ENCODE measurements at places on chromosomes 11 and 22. TPM values are rescaled to one million over a fixed set of nuclear protein-coding genes. Genes with fewer than 3 reads are reported as not detected.

- H3K36me3 ChIP-seq: peaks cover 99% of the 10 kb centered on the region
- no peak overlapping the region for H3K27ac ChIP-seq
- DNase-seq: no peak
- H3K4me1 ChIP-seq: peaks cover 44% of the 10 kb centered on the region
- no peak overlapping the region for H3K4me3 ChIP-seq
Observed at GRCh38 chr22:35411102-35411501, 11.2 kb downstream of the MCM5 start.

DNA sequence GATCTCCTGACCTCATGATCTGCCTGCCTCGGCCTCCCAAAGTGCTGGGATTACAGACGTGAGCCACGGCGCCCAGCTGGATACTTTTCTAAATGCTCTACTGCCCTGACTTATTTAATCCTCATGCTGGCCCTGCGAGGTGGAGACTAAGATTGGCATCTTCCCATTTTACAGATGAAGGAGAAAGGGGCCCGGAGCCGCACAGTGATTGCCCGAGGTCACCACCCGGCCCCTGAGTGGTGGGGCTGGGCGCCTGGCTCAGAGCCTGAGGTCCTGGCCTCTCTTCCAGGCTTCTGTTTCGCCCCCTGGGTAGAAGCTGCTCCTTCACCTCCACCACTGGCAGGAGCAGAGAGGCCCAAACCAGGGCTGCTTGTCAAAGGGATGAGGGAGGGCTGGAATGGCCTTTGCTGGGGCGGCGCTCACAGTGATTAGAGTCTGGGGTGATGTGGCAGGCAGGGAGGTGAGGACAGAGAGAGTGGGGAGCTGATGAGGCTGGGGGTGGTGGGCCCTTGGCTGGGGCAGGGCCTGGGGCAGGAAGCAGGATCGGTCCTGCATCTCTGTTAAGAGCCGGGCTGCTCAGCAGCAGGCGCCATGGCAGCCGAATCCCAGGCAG, 15.4 kb upstream of the MPPED1 start:
- no peaks in the 10 kb centered on the region for H3K27me3 ChIP-seq
- no peaks in the 10 kb centered on the region for H3K36me3 ChIP-seq
- H3K27ac ChIP-seq: no peak overlapping the region
- DNase-seq: no peak

DNA sequence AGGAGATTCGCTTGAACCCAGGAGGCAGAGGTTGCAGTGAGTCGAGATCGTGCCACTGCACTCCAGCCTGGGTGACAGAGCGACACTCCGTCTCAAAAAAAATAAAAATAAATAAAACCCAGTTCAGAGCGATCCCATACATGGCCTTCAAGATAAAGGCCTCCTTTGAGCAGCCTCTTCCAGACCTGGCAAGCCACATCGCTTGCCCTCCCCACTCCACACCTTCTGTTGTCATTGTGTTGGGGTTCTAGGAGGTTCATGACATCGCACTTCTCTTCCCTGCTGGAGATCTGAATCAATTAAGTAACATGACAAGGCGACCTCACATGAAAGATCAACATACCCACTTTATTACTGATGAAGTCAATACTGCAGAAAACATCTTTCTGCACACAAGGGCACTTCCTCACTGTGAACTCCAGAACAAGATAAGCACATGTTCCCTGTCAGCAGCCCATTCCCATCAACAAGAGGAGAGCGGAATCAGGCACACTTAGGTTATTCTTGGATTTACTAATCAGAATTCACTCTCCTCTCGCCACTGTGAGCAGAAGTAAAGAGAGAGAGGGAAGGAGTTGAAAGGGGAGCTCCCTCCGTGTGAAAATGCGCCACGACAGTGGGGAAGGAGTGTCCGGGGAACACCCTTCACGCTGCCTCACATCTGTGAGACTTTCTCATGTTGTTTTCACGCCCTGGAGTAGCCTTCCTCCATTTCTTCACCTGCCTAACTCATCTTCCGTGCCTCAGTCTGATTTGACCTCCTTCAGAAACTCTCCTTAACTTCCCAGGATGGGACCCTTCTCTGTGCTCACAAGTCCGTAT, 38.3 kb downstream of the SC5D start:
- no peaks in the 10 kb centered on the region for H3K36me3 ChIP-seq
- H3K27me3 ChIP-seq: no peaks in the 10 kb centered on the region
- H3K4me3 ChIP-seq: no peak overlapping the region
- peaks cover 4% of the 10 kb centered on the region for H3K4me1 ChIP-seq
- no peak for DNase-seq

DNA sequence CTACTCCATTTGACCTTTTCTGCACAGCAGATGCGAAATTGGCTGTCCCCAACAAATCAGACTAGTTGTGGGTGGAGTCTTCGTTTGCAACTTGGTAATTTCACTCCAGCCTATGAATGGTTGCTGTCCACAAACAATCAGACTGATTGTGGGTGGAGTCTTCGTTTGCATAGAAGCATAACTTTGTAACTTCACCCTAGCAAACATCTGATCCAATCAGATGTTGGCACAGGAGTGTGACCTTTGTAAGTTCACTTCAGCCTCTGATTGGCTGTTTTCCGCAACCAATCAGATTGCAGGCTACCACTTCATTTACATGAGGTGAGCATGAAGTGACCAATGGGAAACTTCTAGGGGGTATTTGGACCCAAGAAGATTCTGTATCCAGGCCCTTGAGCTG, 16.3 kb upstream of the CABP2 start:
- no peak overlapping the region for H3K27ac ChIP-seq
- no peak overlapping the region for H3K4me3 ChIP-seq
- no peaks in the 10 kb centered on the region for H3K4me1 ChIP-seq
- H3K36me3 ChIP-seq: no peaks in the 10 kb centered on the region
- DNase-seq: no peak
- no peaks in the 10 kb centered on the region for H3K27me3 ChIP-seq

DNA sequence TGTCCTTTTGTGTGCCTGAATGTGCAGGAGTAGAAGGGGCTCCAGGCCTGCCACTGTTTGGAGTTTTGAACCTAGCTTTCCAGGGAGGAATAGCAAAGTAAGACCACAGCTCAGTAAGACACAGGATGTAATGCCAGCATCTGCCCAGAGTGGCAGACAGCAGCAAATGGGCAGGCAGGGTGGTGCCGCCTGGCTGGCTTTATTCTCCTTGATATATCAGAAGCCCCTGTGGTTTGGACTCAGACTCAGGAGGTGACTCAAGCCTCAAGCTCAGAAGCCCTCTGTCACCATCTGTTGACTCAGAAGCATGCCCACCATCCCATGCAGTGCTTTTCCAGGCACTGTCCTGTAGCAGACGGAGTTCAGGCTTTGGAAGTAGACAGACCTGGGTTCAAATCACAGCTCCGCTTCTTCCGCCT, 72.7 kb upstream of the TTC12 start:
- no peak overlapping the region for H3K27ac ChIP-seq
- H3K4me1 ChIP-seq: no peaks in the 10 kb centered on the region
- no peaks in the 10 kb centered on the region for H3K27me3 ChIP-seq

DNA sequence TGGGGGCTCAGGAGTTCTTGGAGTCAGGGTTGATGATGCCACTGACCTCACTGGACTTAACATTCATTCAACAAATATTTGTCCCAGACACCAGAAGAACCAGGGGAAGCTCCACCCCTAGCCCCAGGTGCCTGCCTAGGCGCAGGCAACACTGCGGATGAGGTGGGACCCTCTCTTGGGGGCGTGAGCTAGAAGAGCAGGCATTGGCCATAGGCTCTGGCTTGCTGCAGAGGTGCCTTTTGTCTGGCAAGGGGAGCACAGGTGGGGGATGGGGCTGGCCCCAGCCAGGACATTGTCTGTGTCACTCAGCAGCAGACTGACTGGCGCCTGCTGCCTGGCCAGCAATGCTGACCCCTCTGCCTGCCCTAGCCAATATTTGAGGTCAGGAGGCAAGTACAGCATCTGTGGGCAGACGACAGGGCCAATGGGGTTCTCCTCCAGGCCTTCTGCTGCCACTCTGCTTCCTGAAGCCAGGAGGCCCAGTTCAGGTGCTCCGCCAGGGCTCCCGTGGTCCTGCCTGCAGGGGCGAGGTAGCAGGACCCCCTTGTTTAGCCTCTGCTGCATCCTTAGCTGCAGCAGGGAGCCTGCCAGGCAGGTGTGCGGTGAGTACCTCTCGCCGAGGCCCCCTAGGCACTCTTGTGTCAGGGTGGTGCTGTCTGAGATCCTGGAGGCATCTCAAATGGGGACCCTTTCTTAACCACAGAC, 4.0 kb downstream of the LINC01488 start:
- DNase-seq: no peak
- H3K4me3 ChIP-seq: no peak overlapping the region
- H3K36me3 ChIP-seq: no peaks in the 10 kb centered on the region
- no peaks in the 10 kb centered on the region for H3K27me3 ChIP-seq
- H3K27ac ChIP-seq: no peak overlapping the region
- H3K4me1 ChIP-seq: no peaks in the 10 kb centered on the region

DNA sequence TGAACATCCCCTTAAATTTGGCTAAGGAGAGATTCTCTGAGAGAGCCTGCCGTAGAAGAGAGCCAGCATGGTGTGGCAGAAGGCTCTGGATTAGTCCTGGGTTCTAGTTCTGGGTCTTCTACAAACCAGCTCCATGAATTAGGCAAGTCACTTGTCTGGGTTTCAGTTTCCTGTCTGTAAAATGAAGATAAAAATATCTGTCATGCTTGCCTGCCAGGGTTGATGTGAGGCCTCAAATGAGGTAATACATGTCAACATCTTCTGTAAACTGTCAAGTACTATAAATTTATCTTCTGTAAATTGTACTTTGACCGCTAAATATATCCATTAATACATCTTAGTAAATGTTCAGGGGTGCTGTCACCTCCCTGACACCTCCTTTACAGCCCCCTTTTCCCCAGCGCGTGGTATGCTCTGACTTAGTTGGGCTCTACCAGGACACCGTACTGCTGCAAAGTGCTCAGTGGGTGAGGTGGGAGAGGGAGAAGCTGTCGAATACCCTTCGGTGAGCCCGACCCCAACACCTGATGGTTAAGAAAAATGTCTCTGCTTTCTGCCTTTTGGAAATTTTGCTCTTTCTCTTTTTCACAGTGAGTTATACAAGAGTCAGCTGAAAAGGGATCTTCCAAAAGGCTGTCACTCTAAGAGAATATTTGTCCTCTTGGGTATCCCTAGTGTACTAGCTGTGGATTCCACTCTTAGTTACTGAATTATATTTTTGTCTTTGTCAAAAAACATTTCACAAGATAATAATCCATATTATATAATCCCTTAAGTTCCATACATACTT, 15.0 kb downstream of the RBX1 start:
- DNase-seq: no peak
- no peak overlapping the region for H3K4me3 ChIP-seq
- no peaks in the 10 kb centered on the region for H3K27me3 ChIP-seq

DNA sequence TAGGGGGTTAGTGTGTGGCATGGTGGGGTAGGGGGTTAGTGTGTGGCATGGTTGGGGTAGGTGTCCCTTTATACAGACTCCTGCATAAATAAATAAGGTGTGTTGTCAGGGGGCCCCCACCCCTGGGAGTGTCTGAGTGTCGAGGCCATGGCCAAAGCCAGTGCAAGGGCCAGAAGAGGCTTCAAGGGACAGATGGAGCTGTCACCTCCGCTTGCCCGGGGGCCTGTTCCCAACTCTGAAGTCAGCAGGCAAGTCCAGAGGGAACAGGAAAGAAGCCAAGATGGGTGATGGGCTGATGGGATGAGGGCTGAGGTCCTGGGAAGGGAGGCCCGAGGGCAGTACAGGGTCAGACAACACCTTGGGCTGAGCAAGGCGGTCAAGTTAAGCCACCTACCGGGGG, 997.8 kb downstream of the BRD1 start:
- no peaks in the 10 kb centered on the region for H3K4me1 ChIP-seq
- H3K27ac ChIP-seq: no peak overlapping the region
- no peak for DNase-seq

The PRR5L gene
- polyA plus RNA-seq: 10.7 TPM

The SLC17A6 gene
- polyA plus RNA-seq: not detected

The PKDREJ gene
- 0.76 TPM for polyA plus RNA-seq

All from left lung (tissue), 14 donors.